ENCODE measurements at places on chromosomes 13 and 19. TPM values are rescaled to one million over a fixed set of nuclear protein-coding genes. Genes with fewer than 3 reads are reported as not detected.

The CRLF1 gene
- 4.7 TPM for polyA plus RNA-seq

The C19orf47 gene
- 17.6 TPM for polyA plus RNA-seq

The RASAL3 gene
- 1.0 TPM for polyA plus RNA-seq

The CYSLTR2 gene
- 0.41 TPM for polyA plus RNA-seq

The ZSCAN4 gene
- 0.24 TPM for polyA plus RNA-seq

The BORA gene
- 10.1 TPM for polyA plus RNA-seq

The KLF12 gene
- 23.0 TPM for polyA plus RNA-seq

The ADPRHL1 gene
- 4.7 TPM for polyA plus RNA-seq

The GPC5 gene
- polyA plus RNA-seq: 4.4 TPM

The OR7G2 gene
- 0.13 TPM for polyA plus RNA-seq

The PIH1D1 gene
- polyA plus RNA-seq: 92.0 TPM

- no peak for DNase-seq
Observed at GRCh38 chr13:113768018-113768905, 9.2 kb downstream of the TMEM255B start.

DNA sequence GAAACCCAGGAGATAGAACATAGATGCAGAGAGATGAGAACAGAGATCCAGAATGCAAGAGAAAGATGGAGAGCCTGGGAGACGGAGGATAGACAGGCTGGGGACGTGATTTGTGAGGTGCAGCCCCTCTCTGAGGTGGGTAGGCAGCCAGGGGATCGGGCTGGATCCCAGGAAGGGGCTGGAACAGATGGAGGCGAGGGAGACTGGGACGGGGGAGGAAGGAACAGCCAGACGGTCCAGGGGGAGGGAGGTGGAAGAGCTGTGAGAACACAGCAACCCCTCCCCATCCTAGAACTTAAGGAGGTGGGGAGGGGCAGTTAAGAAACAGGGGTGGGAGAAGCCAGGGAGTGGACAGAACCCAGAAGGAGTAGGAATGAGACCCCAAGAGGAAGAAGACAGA, 3.1 kb downstream of the SLC17A7 start:
- no peak for DNase-seq

DNA sequence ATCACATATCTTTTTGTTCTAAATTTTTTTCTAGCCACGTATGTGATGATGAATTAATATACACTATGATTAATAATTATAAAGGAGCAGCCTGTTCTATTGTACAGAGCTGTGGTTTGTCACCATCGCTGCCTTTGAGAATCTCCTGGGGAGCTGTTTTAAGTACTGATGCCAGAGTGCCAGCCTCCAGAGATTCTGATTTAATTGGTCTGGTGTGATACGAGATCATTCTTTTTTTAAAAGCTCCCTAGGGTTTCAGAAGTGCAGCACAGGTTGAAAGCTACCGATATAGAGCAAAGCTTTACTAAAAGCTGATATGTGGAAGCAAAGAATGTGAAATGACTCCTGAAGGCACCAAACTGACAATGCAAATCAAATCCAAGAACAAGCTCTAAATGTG, 314.7 kb downstream of the ITGBL1 start:
- no peak for DNase-seq

DNA sequence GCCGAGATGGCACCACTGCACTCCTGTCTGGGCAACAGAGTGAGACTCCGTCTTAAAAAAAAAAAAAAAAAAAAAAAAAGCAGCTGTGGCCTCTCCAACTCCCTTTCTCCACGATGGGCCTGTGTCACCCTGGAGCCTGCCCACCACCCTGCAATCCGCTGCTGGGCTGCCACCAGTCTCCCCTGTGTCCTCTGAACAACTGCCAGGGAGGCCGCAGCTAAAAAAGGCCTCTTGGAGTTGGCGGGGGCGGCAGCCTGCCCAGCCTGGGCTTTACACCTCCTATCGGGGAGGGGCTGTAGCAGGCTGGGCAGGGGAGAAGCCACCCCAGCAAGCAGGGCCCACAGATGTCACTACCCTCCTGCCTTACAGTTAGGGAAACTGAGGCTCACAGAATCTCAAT, 3.5 kb downstream of the CDC37 start:
- no peak for DNase-seq

- no peak for DNase-seq
Observed at GRCh38 chr13:93848247-93848646, 621.6 kb downstream of the GPC6 start.

- DNase-seq: no peak
Observed at GRCh38 chr19:13017306-13018034, 22.2 kb downstream of the NFIX start.

GRCh38 chr13:66264971-66265370, 965.2 kb downstream of the PCDH9 start:
- DNase-seq: peak; percentile 66

GRCh38 chr19:28201462-28201943, 1011.4 kb downstream of the UQCRFS1 start:
- no peak for DNase-seq

DNA sequence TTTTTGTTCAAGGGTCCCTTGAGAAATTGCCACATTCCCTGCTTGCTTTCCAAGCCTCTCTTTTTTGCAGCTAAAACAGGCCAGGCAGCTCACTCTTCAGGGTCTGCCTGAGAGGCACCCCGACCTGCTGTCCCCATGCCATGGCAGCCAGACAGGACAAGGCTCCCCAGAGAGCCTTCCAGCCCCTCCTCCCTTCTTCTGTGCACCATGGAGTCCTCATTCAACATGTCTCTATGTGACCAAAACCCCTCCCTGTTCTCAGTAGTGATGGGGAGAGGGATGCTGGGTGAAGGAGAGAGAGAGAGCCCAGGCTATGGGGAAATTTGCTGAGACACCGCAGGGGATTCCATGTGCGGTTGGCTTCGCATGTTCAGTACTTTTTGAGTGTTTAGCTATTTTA, 384.2 kb upstream of the ZNF507 start:
- DNase-seq: no peak

DNA sequence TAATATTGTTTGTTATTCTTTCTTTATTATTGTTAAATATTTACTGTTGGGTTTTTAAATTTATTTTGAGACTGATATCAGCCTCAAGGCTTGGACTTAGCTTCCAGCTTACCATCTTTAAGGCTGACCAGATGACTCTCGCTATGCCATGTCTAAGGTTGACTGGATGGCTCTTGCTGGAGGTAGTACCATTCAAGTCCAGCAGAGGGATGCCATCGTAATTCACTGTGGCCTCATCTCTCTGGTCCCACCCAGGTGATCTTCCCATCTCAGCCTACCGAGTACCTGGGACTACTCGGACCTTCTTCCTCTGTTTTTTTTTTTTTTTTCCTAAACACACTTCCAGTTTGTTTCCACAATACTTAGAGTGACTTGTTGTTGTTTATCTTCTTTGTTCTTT, 41.7 kb upstream of the ZNF91 start:
- no peak for DNase-seq

DNA sequence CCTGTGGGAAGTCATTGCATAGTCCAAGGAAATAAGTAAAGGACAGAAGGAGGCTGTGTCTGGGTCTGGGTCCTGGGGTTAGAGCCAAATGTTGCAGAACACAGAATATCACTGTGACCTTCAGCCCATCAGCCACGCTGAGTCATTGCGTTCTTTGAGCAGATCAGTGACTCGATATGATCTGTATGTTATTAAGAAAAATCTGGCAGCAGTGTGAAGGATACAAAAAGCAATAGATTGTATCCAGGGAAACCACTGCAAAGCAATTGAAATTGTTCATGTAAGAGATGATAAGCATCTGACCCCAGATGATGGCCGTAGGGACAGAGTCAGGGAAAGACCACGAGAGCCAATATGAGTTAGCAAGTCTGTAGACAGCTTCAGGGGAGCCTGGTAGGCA, 1575.1 kb upstream of the SLC10A2 start:
- no peak for DNase-seq

DNA sequence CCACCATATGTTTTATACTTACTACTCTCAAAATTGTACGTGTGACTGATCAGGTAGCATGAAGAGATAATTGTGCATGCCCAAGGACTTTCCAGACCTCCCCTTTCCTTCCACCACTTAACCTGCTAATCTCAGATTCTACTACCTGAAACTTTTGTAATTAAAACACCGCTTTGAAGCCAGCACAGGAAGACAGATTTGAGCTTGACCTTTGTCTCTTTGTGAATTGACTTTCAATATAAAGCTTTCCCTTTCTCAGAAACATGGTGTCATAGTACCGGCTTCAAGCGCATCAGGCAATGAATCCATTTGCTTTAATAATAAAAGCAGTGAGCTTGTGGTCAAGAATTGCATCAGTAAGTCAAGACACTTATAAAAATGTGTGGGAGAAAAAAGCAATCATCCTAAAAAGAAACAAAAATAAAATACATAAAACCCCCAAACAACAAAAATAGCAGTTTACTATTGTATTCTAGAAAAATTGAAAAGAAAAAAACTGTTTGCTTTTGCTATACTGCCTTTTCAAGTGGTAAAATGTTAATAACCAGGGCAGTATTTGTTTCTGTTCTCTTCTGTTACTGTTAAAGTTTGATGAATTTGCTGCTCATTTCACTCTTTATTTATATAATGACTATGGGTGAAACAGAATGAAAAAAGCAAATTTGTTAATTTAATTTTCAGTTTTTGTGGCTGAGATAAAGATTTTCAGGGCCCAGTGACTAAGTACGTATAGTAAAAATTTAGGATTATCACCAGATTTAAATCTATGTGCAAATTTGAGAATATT, 2075.3 kb downstream of the PCDH9 start:
- DNase-seq: no peak

GRCh38 chr13:48400850-48401291, 12.0 kb downstream of the LPAR6 start:
- no peak for DNase-seq

DNA sequence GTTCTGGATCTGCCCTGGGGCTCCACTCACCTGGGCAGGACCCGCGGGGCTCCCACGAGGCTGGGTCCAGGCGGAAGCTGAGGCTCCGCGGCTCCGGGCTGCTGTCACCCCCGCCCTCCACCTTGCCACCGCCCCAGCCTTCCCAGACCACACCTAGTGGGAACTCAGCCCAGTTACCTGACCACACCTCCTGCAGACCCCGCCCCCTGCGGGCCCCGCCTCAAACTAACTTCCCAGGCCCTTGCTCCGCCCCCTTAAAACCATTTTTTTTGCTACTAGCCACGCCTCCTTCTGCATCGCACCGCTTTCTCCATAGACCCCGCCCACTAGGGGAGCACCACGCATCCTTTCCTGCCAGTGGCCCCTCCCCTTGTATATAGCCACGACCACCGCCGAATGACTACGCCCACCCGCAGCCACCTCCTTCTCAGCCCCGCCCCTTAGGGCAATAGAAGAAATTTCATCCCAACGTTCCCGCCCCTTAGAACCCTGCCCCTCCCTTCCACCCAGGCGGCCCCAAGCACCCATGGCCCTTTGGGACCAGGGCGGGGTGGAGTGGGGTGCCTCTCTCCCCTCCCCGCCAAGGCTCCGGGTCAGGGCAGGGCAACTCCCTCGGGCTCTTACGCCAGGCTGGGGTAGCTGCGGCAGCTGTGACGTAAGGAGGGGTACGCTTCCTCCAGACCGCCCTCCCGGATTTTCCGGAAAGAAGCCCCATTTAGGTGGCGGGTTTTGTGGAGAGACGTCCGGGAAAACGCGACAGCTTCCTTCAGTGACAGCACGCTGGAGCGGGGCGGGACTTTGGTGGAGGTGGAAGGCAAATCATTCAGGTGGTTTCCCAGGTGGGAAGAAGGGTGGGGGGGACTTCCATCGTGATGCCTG, at the start of gene SH2D3A:
Gene SH2D3A (minus strand): TSS at position 79 of the 879 bp plus-strand sequence. CDS start 3,687 bp downstream, outside the sequence.
- DNase-seq: peak; percentile 68

GRCh38 chr19:1270213-1270853, 1.2 kb downstream of the CIRBP start:
- DNase-seq: no peak

- DNase-seq: peak; percentile 36
Observed at GRCh38 chr19:17829855-17830566, 8.7 kb upstream of the INSL3 start.

DNA sequence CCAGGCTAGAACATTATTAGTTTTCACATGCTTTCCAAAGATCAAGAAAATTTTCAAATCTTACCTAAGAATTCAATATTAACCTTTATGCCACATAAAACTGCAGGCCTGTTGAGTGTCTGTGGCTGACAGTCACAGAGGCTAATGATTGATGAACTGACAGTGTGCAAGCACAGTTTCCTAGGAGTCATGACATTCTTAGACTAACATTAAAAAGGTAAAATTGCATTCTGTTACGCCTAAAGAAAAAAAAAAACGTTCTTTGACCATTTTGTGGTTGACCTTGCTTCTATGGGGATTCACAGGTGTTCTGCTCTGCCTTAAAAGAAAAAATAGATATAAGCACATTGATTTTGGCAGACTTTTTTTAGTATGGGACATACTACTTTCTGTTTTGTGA, 1776.2 kb downstream of the PCDH9 start:
- DNase-seq: no peak

- DNase-seq: no peak
Observed at GRCh38 chr13:45021250-45021649, 31.9 kb downstream of the GPALPP1 start.

DNA sequence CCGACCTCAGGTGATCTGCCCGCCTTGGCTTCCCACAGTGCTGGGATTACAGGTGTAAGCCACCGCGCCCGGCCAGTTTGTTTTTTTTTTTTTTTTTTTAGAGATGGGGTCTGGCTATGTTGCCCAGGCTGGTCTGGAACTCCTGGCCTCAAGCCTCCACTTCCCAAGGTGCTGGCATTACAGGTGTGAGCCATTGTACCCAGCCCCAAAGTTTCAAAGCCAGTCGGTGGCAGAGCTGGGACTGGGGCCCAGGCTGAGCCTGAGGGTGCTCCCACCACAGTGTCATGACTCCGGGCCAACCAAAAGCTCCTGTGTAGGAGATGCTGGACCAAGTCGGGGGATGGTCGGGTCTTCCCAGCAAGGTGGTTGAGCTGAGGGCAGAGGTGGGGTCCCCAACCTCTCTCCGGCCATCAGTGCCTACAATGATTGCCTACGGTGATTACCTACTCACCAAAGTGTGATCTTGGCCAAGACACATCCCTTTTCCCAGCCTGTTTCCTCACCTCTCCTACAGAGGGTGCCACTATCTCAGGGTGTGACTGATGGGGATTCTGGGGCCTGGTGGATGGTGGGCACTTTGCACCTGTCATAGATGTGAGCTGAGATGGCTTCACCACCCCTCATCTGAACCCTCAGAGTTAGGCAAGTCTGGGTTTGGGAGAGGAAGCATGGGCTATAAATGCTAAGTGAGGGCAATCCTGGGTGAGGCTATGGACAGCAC, 5.9 kb upstream of the SAMD1 start:
- no peak for DNase-seq

- no peak for DNase-seq
Observed at GRCh38 chr19:42052241-42052863, 17.7 kb downstream of the GRIK5 start.

- DNase-seq: no peak
Observed at GRCh38 chr19:30997222-30997621, 352.0 kb downstream of the TSHZ3 start.
